SHP77 treated with DMSO at 0.1 percent for 48 hours (cell line): ENCODE measurements at places on chromosomes 1 and 21.

DNA sequence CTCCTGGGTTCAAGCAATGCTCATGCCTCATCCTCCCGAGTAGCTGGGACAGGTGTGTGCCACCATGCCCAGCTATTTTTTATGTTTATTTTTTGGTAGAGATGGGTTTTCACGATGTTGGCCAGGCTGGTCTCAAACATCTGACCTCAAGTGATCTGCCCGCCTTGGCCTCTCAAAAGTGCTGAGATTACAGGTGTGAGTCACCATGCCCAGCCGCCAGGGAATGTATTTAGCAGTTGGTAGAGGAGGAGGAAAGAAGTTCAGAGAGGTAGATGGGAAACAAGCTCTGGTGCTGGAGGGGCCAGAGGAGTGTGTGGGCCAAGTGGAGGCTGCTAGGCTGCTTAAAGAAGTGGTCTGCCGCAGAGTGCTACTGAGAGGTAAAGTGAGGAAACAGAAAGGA lies 6.0 kb downstream of the DOP1B start:
- no peak for DNase-seq

DNA sequence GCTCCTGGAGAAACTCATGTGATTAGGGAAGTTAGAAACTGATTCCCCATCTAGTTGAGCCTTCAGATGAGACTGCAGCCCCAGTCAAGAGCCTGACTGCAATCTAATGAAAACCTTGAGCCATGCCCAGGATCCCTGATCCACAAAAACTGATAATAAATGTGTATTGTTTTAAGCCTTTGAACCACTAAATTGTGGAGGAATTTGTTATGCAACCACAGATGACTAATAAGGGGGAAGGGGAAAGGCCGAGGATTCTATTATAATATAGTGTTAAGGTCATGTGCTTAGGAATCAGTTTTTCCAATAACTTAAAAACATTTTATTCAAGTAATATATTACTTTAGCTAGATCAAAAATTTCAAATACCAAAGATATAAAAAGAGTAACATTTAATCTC lies 52.8 kb upstream of the USP25 start:
- DNase-seq, result no peak

DNA sequence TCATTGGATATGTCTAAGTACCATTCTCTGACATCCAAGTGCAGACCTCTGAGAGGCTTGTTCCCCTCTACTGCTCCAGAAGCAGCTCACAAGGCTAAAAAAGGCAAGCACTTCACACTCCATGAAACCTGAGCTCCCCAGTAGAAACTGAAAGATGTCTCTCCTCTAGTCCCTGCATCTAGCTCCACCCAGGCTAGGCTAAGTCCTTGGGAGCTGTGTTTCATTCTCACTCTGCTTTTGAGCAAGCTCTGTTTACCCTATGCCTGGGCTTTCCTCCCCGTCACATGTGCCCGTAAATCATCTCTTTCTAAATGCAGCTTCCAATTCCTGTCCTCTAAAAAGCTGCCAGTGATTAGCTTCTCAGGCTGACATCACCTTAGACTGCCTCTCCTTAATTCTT lies 39.0 kb downstream of the LRRC71 start:
- no peak for DNase-seq

GRCh38 chr1:232328486-232329102 lies 301.3 kb downstream of the SIPA1L2 start:
- no peak for DNase-seq

DNA sequence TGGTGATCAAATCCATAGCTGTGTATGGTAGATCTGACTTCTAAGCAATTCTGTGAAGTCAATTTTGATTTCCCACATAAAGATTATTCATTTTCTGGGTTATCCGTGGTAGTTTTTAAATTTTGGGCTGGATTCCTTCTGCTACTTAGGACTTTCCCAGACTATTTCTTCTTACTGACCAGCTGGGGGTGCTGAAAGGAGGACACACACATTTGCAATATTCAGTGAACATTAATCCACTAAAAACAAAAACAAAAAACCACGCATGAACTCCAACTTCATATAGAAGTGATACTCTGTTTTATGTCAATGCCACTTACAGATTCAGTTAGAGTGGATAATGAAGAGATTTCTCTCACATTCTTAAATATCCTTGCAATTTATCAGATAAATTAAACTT lies 105.4 kb downstream of the KCTD3 start:
- DNase-seq, result no peak

DNA sequence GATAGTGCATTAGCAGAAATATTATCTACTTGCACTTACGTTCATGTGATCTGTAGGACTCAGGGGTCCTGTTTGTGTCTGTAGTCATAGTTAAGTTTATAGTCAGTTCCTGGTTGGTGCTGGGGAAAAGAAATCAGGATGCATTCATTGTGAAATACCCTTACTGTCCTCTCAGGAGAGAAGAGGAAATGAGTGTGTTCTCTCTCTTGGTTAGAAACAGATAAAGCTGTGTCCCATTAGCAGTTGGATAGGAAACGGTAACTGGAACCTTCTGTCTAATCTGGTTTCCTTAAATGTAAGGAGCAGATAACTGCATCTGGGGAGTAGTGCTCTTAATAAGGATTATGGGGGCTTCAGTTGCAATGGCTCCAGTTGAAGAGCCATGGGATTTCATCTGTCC lies 8.9 kb downstream of the SDCCAG8 start:
- no peak for DNase-seq

DNA sequence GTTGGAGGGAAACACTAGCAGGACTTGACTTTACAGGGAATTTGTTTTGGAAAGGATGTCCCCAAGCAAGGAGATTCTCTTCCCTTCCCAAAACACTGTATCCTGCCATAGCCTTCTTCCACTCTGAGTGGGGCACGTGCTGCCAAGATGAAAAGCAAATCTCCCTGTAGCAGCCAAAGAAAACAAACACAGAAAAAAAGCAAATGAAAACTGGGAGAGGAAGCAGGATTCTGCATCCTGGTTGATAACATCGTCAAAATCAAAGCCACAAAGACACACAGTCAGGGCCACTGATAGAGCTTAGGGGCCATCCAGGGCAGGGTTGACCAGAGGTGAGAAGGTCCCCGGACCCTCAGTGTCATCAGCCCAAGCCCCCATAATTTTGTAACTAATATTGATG lies 16.0 kb upstream of the MTARC2 start:
- DNase-seq, result no peak

DNA sequence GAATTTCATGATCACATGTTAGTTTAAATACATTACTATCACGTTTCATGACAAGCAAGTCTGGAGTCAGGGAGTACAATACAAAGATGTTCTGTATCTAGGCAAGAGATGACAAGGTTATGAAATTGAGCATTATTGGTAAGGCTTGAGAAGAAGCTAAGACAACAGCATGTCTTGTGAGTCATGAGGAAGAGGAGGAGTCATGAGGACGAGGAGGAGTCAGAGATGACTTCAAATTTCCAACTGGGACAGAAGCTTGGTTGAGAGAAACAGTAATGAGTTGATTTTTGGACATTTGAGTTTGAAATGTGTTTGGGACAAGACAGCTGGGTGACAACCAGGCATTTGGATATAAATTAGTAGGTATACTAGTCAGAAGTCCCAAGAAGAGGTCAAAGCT lies 4.3 kb upstream of the UBE2U start:
- DNase-seq, result no peak
